ENCODE measurements at places on chromosomes 1 and 21.

- DNase-seq, result no peak
Observed at GRCh38 chr1:217425422-217425821, 205.5 kb downstream of the GPATCH2 start.

- no peak for DNase-seq
Observed at GRCh38 chr1:64601207-64601606, 131.3 kb downstream of the CACHD1 start.

DNA sequence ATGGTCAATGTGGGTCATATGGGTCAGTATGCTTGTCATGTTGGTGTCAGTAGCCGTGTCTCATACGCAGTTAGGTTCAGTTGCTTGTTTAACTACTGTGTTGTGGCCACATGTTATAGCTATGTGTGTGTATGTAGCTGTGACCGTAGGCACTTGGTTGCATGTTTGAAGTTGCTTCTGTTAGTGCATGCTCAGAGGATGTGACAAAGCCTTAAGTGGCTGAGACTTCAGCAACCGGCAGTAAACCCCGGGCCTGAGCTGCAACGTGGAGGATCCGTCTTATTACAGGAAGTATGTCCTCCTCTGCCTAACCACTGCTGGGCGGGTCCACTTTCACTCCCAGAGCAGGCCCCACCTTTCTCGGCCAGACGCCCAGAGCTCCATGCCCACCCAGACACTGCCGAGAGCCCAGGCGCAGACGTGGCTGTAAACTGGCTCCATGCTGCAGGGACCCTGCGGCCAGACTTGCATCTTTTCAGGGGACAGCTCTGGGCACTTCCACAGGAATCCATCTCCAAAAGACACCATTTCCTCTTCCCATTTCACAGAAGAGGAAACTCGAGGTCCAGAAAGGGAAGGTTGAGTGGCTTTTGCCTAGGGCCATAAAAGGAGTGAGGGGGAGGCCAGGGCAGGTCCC is 2.2 kb downstream of the TCEA3 start:
- no peak for DNase-seq

- no peak for DNase-seq
Observed at GRCh38 chr21:16908077-16908476, 604.8 kb upstream of the CXADR start.

DNA sequence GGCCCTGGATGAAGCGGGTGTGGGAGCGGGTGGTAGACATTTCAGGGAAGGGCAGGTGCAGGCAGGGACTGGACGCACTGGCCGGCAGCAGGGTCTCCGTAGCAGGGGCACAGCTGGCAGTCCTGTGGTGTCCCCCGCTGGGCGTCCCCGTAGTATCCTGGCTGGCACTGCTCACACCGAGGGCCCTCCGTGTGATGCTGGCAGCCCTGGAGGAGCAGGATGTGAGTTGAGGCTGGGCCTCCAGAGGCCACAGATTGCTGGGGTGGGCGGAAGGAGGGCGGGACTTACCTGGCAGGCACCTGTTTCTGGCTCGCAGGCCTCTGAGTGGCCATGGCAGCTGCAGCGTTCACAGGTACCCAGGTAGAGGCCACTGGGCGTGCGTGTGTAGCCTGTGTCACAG is 62.3 kb downstream of the LDLRAD2 start:
- DNase-seq, result no peak

DNA sequence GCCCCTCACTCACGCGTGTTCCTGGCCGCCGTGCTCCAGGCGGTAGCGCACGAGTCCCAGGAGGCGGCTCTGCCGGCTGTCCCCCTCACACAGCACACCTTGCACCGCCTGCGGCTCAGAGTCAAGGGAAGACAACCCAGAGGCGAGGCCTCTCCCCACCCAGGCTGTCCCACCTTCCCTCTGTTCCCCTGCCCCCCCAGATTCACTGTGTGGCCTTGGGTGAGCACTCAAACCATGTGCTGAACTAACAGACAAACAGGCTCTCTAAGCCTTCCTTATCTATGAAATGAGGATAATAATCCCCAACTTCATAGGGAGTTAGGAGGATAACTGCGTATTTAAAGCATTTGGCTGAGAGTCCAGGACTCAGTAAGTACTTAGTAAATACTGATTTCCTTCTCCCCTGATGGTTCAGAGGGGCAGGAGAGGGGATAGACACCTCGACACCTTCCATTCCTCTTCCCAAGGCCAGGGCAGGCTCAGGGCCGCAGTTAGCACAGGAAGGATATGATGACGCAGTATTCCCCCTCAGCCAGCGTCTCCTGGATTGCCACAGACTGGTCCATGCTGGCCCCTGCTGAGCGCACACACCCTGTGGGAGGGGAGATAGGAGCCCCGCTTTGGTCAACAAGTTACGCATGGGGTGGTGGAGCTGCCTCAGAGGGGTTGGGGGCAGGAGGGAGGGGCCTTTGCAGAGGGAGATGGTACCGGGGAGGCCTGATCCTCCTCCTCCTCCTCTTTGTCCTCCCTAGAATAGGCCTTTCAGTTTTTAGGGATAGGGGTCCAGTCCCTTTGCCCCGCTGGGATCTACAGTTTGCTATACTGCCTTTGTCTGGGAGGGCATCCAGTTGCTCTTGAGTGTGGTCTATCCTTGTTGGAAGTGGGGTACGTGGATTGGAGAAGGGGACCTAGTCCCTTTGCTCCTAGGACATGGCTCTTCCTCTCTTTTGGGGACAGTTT is 830 bp downstream of the INPP5B start:
- peak; percentile 42 for DNase-seq

GRCh38 chr1:207058878-207059867 is 6.1 kb downstream of the PFKFB2 start:
- no peak for DNase-seq

DNA sequence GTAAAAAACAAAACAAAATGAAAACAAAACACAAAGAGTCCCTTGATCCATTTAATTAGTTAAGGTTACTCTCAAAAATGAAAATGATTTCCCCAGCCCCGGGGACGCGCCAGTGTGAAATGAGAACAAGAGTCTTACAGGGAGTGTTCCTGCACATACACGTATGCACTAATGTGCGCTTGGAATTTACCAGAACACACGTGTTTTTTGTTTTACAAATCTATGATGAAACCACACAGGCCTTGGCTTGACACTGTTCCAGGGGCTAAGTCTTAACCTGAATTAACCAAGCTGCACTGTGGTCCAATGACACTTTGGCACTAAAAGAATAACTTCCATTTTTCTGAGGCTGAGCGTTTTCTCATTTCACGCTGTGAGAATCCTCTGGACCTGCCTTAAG is 63.7 kb downstream of the SLC45A1 start:
- DNase-seq, result no peak

Measured in SK-MEL-5 (cell line).